ENCODE measurements at places on chromosomes 7 and 10. TPM values are rescaled to one million over a fixed set of nuclear protein-coding genes. Genes with fewer than 3 reads are reported as not detected.

- no peak for DNase-seq
These were observed 638 bp downstream of the LIPA start for GRCh38 chr10:89250865-89251408.

Gene NODAL
- total RNA-seq = not detected

- DNase-seq = no peak
These were observed 220.3 kb downstream of the PHTF2 start for GRCh38 chr7:78018641-78019446.

Gene TRIM73
- 3.9 TPM for total RNA-seq

DNA sequence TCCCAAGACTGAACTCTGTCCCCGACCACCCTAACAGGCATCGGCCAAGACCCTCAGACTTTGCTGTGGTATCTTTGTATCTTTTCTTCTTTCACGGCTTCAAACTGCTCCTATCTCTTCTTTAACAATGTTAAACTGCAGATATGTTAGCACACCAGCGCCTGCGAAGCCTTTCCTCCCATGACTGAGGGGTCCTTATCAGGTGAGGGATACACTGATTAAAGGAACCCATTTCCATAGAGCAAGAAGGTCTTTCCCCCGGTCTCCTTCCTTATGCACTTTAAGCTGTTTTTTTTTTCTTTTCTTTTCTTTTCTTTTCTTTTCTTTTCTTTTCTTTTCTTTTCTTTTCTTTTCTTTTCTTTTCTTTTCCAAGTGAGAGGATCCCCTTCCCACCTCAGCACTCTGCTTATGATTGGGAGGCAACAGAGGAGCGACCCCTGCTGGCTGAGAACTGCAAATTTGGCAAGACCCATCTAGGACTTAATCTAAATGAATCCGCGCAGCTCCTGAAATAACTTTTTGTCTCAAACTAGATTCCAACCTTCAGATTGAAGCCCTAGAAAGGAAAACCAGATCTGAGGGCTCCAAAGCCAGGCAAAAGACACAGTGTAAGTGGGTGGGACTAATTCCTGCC, 109.9 kb downstream of the ITGB8 start:
- peak; percentile 4 for DNase-seq

- no peak for DNase-seq
These were observed 21.0 kb downstream of the IL15RA start for GRCh38 chr10:5956146-5956936.

Gene NEUROD6
- not detected for total RNA-seq

DNA sequence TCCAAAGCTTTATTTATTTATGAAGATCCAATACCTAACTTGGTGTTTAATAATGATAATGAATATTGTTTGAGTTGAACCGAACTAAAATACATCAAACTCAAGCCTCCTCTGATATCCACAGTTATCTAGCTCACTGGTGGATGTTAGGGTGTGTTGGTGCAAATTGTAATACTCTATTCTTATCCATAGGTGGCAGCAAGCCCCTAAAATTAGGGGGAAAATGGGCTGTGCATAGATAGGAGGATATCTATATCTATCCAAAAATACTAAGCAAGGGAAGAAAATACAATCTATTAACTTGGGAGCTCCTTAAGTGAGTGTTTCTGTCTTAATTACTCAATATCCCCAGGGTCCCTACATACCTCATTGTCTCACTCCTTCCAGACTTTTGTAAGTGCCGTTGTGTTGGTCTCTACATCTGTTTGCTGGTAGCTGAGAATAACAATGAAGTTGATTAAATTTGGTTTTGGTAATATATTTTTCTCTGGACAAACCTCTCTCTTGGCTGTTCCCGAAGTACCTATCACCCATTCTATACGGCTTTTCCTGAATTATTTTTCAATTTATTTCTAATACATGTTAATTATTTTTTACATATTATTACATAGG, 55.0 kb upstream of the VWDE start:
- DNase-seq = no peak

DNA sequence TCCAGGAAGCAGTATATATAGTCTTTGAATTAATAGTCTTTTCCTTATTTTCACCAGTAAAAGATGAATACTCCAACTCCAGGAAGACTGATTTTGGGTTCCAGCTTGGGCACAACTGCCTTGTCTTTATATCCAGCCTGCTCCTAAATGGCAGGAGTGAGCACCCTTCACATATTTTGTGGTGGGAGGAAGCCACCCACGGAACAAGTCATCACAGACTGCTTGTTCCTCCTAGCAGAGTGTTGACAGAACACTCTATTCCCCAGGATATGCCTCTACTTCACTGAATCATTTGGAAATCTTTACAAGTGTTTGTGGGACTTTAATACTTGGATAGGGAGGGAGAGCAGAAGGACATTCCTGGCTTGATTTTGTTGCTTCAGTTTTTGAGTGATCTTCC, 31.7 kb downstream of the ITPRID1 start:
- DNase-seq = no peak

DNA sequence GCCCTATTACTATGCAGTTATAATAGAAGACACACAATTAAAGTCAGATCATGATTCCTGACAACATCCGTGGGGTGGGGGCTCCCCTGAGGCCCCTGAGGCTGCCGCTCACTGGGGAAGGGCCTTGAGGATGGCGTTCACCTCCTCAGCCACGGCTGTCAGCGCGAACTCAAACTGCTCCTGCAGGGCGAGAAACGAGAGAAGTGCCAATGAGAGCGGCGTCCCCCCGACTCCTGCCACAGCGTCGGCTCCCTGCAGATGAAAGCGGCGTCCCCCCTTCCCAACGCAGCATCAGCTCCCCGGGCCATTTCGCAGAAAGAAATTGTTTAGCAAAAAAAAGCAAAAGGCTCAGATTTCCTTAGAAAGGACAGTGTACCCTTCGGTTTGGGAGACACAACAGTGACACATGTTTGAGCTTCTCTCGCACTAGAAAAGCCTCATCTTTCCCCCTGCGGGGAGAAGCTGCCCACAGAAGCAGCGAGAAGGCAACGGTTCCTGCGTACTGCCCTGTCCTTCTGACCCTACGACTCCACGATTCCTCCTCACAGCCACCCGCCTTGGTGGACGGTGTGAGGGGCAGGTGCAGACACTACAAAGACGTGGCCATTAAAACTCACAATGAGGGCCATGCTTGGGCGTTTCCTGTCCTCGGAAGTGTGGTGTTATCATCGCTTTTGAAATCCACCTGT, 203.9 kb downstream of the DNAJB6 start:
- DNase-seq = no peak

GRCh38 chr7:137325927-137326326, 17.6 kb downstream of the PTN start:
- no peak for DNase-seq

Gene GPR37
- not detected for total RNA-seq

Gene ZNF107
- 10.0 TPM for total RNA-seq

DNA sequence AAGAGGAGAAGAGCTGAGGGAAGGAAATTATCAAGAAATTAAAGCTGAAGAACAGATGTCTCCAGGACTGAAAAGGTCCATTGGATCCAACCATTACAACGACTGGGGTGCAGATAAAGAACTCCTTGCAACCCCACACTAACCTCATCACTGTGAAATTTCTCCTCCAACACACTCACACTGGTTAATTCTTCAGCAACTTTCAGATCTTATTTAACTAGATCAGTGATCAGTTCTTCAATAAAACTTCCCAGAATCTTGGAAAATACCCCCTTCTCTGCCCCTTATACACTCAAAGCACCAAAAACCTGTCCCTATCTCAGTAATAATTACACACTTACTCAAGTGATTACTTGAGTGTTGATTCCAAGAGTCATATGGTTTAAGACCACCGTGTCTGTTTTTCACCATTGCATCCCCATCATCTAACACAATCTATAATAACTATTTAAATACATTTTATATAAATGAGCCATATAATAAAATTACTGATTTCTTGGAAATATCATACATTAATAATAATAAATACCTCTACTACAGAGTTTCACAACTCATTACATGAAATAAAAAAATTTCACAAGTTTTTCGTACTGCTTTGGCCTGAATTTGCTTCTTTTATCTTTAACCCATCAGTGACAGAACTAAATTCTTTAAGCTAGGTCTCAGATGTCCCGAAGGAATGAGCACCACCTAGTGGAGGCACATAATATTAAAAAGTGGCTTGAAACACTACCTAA, 123.7 kb downstream of the MPP7 start:
- DNase-seq = peak; percentile 53

DNA sequence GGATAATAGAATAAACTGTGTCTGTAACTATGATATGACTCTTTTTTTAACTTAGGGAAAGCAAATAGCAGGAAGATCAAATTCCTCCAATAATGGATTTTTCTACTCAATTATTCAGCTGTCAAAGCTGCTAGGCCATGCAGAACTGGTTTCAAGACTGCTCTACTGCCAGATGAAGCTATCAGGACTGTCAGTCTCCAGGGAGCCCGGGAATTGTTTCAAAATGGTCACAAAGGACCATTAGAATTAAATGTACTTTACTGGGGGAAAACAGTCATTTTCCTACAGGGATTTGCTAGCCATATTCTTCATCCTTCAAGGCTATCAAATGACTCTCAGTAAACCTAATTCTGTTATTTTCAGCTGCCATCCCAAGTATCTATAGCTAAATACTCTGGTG, 276.3 kb downstream of the LHFPL3 start:
- no peak for DNase-seq

- DNase-seq = no peak
These were observed 539.8 kb upstream of the CELF2 start for GRCh38 chr10:10477844-10478243.

DNA sequence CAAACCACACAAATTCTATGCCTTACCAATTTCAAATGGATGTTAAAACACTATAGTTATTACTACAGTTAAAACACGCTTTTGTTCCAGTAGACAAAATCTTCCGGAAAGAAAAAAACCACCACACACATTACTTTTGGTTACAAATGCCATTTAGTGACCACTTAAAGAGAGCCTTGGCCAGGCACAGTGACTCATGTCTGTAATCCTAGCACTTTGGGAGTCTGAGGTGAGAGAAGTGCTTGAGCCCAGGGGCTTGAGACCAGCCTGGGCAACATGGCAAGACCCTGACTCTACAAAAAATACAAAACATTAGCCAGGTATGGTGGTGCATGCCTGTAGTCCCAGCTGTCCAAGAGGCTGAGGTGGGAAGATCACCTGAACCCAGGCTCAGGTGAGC, 7.2 kb downstream of the TNPO3 start:
- DNase-seq = no peak

Gene PPP1R17
- not detected for total RNA-seq

Gene TUBB8
- 0.32 TPM for total RNA-seq

DNA sequence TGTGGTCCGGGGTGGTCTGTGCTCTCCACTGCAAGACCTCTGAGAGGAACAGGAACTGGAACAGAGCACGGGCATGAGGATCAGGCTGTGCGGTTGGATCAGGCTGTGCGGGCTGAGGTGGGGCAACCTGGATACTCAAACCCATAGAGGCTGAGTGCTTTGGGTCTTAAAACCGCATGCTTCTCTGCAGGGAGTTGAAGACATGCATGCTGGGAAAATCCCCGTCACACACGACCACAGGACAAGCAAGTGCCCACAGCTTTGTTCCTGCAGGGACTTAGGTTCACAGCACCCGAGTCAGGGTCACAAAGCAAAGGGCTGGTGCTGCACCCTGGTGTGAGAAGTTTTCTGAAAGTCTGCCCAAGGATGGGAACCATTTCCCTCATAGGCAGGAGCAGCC, 221.2 kb downstream of the ZMYND11 start:
- no peak for DNase-seq

Gene FOXI2
- total RNA-seq = not detected

GRCh38 chr7:134140889-134141867, 14.0 kb downstream of the LRGUK start:
- DNase-seq = peak; percentile 62

DNA sequence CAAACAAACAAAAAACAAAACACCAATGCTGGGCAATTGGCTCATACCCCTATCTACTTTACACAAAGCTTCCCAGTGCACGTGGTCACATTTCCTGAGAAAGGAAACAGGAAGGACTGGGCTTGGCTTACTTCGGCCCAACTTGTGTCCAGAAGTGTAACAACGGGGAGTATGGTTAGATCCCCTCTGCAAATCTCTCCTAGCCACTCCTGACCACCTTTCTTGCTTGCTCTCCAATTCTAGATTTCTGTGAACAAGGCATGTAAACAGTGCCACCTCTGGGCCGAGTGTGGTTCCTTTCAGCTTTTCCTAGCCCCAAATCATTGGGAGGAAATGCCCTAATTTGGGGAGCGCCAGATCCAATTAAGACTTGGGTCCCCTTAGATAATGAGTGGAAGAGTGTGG, 21.0 kb upstream of the FRAT2 start:
- no peak for DNase-seq

Gene TMEM229A
- total RNA-seq = not detected

Gene ENTPD1
- 2.1 TPM for total RNA-seq

Gene ACSL5
- total RNA-seq = 49.5 TPM

Gene AEBP1
- total RNA-seq = 14.6 TPM

DNA sequence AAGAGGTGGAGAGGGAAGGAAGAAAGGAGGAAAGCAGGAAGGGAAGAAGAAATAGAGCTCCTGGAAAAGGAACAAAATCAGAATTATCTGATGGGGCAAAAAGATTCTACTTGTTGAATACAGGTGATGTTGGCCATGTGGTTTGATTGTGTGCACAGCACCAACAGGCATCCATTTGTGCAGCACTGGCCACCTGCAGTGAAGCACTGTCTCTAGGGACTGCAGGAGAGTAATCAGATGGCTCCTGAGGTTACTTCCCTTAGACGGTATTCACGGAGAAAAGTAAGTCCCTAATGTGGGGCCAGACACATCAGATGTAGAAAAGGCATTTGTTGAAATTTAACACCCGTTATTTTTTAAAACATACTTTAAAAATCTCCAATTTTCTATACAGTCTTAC, 135.3 kb upstream of the VIPR2 start:
- no peak for DNase-seq

DNA sequence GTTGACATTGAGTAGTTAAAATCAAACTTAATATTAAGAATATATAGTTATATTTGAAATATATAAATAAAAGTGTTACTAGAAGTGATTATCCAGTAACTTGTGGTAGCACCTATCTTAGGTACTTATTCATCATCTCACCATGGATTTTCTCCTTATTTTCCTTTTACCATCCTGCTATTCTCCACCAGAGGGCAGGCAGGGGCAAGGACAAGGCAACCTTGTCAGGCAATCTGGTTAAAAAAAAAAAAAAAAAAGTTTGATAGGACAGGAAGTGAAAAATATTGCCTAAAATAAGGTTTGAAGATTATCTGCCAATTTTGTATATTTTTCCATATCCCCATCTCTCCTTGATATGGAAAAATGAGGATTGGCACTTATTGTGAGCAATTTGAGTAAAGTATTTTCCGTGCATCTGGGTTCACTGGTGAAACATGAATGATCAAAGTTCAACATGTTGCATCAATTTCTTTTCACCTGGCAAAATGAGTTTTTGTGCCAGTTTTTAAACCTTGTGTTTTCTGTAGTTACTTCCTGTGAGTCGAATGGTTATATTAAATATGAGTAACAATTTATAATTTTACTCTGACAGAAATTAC, 256.7 kb downstream of the AGMO start:
- peak; percentile 2 for DNase-seq

All from activated naive CD4-positive, alpha-beta T cell treated with anti-CD3 and anti-CD28 coated beads, Interleukin-2, amount 50 U/mL, for 72 hours (primary cell).